NCI-H524 (cell line): ENCODE measurements at places on chromosomes 12 and 14.

DNA sequence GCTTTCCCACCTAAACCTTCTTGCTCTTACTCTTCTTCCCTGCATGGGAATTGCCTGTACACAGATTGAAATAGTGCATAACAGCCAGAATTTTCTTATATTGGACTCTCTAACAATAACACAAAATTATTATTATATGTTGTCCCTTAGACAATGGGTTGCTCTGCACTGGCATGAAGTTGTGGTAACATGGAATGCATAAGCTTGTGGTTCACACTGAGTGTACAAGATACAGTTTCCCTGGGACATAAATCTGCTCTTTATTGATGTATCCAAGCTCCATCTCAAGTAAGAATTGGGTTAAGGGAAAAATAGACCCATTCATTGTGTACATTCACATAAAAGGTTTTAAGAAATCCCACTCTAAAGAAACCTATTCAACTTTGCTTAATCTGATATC lies 114.4 kb upstream of the NTF3 start:
- DNase-seq: no peak

DNA sequence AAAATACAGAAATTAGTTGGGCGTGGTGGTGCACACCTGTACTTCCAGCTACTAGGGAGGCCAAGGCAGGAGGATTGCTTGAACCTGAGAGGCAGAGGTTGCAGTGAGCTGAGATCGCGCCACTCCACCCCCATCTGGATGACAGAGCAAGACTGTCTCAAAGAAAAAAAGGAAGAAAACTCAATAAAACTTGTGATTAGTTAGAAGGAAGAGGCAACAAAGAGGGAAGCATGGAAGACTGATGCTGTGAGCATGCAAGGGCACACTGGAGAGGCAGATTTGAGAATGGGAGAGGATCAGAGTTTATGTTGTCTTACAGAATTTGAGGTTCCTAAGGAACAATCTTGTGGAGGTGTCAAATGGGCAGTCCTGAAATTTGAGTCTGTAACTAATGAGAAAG lies 2.8 kb upstream of the ZC2HC1C start:
- DNase-seq: no peak

DNA sequence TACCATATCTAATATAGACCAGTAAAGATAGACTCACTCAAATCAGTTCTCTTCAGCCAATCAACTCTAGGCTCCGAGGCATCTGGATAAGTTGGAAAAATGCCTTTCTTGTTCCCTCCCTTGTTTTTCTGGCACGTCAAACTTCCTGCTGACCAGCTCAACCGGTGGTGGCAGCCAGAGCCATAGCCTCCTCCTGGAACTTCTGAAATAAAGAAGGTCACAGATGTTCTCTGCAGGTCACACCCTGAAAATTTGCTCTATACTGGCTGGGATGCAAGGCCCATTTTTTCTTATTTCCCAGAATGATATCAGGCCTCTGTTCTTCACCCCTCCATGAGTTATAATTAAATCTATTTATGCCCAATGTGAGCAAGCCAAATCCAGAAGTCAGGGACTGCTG lies 81.9 kb downstream of the BMP4 start:
- DNase-seq: no peak

GRCh38 chr14:100522616-100523099 lies 64.6 kb downstream of the BEGAIN start:
- DNase-seq: no peak

GRCh38 chr14:24071836-24072430 lies 571 bp downstream of the CPNE6 start:
- DNase-seq: no peak

- no peak for DNase-seq
Observed at GRCh38 chr12:84506282-84506681, 406.3 kb downstream of the SLC6A15 start.

DNA sequence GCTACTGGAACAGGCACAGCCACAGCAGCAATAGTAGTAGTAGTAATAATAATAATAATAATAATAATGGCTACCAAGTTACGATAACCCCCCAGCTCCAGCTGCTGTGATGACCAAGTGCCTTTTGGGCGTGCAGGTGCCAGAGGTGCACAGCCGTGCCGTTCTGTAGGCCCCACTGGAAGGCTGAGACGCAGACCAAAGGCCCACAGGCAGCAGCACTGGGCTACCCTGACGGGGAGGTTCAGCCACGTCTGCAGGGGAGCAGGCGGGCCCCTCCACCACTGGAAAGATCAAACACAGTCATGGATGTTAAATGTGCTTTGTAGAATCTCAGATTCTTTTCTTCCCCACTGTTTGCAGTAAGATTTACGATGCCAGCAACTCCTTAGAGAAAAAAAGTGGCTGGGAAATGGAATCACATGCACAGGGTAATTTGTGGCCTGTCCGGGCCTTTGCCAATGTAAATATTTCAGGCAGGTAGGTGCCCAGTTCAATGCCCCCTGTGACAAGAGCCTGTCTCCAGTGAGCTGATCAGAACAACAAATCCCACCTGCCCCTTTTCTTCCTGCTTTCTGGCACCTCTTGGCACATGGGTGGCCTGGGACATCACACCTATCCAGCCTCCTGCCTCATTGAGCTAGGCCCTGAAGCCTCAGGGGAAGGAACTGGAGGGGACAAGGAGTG lies 32.6 kb downstream of the CCDC85C start:
- peak; percentile 16 for DNase-seq
